ENCODE measurements at places on chromosomes 4 and X.

GRCh38 chr4:138161351-138161750, 80.8 kb downstream of the SLC7A11 start:
- DNase-seq, result no peak

DNA sequence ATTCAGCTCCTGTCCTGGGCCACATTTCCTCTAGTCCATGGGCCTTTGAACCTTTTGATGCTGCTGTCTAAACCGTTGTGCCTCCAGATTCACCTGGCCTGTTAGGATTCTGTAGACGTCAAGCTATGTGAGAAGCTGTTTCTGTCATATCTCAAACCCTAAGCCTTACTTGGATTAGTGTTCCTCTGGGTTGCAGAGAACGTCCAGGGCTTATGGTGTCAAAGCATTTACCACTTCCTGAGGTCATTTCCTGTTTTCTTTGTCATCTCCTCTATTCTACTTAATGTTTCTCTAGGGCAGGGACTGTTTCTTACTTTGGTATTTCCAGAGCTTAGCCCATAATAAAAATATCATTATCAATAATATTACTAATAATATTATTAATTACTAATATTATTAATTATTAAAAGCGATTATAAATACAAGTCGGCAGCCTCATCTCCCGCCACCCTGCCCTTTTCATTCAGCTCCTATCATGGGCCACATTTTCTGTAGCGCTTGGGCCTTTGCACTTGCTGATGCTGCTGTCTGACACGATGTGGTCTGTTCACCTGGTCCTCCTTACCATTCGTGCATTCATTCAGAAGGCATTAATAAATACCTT, 19.1 kb downstream of the PRIMPOL start:
- no peak for DNase-seq

DNA sequence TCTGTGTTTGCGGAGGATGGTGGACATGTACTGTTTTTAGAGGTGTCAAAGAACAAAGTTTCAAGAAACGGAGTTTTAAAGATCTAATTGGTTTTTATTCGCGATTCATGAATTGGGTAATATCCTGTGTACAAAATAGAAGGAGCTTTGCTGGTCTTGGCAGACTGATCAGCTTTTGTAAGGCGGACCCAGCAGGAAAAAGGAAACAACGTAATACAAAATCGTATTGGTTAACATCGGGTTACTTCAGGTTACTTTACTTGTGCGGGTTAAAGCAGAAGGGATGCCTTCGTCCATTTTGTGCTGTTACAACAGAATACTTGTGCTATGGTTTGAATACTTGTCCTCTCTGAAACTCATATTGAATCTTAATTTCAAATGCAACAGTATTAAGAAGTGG, 11.4 kb upstream of the NYX start:
- DNase-seq, result no peak

GRCh38 chr4:76689145-76689817, 208.7 kb downstream of the SOWAHB start:
- no peak for DNase-seq

- no peak for DNase-seq
These were observed 99.0 kb upstream of the CPEB2 start for GRCh38 chr4:14903321-14903720.
